ENCODE measurements at places on chromosomes 12 and 14.

DNA sequence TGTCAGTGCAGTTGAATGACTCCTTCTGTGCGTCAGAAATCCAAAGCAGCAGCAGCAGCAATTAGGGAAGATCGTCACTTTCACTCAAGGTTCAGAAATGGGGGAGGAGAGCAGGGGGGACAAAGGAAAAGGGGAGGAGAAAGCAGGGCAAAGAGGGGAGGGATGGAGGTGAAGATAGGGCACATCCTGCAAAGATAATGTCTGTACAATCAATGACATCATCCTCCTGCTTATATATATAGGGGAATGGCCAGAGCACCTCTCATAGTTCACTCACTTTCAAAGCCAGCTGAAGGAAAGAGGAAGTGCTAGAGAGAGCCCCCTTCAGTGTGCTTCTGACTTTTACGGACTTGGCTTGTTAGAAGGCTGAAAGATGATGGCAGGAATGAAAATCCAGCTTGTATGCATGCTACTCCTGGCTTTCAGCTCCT is at the start of gene NTS:
TSS of gene NTS (plus strand) at position 265 of the 431 bp plus-strand sequence. CDS start at position 374, 109 bp downstream.
- DNase-seq = no peak

DNA sequence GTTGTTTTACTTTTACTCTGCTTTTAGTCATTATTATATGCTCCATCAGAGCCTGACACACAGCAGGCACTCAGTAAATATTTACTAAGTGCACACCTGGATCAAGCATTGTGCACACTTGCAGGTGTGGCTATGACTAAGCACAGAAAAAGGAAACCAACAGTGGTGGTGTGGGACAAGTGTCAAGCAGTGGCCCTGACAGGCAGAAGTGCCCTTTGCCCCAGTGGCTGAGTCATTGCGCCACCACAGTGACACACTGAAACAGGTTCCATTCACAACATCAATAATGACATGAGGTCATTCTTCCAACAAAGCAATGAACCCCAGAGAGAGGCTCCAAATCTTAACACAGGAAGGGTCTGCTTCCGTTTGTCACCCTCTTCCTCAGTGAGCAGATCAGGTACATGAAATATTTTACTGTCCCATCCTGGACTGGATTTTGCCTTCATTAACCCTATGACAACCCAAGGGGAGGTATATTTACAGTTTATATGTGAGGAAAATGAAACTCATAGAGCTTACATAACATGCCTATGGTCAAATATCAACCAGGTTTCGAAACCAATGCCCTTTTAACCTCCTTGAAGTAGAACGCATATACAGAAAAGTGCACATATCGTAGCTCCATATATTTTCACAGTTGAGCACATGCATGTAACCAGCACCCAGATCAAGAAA is 82.6 kb upstream of the GTF2A1 start:
- DNase-seq = no peak

- no peak for DNase-seq
Measured at GRCh38 chr12:87140262-87140661, 884.1 kb upstream of the MGAT4C start.

DNA sequence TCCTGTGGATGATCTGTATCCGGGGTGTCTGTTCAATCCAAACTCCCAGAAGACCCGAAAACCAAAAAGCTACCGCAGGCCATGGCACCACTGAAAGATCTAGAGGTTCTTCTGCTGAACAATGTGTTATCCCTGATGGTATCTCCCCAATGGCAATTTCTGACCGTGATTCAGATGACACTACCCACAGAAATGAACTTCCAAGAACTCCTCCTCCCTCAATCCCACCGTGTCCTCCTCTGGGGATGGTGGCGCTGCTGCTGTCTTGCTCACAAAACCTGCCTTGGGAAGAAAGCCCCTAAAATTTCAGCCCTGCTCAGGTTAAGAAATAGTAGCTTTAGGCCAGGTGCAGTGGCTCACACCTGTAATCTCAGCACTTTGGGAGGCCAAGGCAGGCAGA is 7.8 kb downstream of the CRACR2A start:
- DNase-seq = no peak

DNA sequence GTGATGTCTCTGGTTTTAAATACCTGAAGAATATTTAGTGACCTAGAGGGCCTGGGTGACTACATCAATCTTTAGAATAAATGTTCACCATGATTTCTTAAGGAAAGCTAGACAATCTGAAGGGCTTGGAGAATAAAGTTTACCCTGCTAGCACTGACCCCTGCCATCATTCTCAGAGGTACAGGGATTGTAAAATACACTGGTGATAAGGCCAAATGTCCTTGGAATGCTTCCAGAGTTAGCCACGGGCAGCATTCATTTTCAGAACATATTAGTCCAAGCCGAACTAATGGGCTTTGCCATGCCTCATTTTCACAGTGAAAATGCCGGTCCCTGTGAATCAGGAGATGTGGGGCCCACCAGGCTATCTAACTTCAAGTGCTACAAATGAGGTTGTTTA is 1381.7 kb upstream of the SEL1L start:
- DNase-seq = no peak

DNA sequence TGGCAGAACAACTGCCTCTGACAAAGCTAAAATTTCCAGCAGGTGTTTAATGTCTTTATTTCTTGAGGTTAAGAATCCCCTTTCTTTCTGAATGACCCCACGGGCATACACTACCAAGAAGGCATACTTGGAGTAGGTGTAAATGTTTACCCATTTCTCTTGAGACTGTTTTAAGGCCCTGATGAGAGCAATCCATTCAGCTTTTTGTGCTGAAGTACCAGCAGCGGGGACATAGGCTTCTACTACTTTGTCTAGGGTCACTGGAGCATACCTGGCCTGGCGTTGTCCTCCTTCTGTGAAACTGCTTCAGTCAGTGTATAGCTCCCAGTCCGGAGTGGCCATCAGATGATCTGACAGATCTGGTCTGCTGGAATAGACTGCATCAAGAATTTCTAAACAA is 22.7 kb downstream of the ANG start:
- DNase-seq = no peak

- DNase-seq = no peak
Measured at GRCh38 chr14:33740531-33740930, 210.3 kb downstream of the EGLN3 start.

- DNase-seq = no peak
Measured at GRCh38 chr12:71282020-71282419, 124.2 kb upstream of the TSPAN8 start.

- no peak for DNase-seq
Measured at GRCh38 chr12:109770104-109770860, 56.7 kb downstream of the FAM222A start.

DNA sequence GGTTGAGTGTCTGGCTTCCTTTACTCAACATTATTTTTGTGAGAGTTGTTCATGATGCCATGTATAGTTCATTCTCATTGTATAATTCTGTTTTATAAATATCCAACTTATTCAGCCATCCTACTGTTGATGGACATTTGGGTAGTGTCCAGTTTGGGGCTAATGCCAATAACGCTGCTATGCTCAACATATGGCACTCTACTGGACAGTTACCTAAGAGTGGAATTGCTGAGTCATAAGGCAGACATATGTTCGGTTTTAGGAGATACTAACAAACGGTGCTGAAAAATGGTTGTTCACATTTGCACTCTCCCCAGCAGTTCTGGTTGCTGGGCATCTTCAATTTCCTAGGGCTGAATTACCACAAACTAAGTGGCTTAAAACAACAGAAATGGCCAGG is 28.7 kb upstream of the P2RX4 start:
- no peak for DNase-seq

GRCh38 chr12:12017798-12018197 is 52.9 kb upstream of the BCL2L14 start:
- no peak for DNase-seq

GRCh38 chr14:23421594-23421993 is 13.5 kb upstream of the MYH6 start:
- no peak for DNase-seq

DNA sequence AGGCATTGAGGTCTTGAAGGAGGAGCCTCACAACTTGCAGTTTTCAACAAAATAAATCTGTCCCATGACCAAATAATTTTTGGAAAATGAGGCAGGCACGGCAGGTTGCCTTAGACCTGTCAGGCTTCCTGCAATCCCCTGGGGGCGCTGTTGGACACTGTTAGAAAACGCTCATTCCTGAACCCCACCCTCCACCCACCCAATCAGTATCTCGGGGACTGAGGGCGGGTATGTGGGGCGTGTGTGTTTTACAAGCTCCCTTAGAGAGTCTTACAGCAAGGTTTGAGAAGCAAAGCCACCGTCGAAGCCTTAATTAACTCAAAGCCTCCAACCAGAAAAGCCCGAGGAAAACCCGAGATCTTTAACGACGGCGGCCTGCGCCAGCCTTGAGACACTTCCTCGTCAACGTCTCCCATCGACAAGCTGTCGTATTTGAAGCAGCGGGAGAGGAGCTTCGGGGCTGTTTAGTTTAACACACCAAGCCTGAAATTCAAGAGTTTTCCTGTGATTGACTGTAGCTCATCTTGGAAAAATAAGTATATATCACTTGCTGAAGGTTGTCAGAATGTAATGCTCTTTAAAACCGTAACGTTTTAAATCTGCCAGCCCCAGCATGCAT is 123.0 kb downstream of the GLT1D1 start:
- DNase-seq = no peak

GRCh38 chr12:101819467-101819866 is 11.3 kb downstream of the GNPTAB start:
- no peak for DNase-seq

GRCh38 chr12:91781114-91781513 is 364.5 kb downstream of the BTG1 start:
- no peak for DNase-seq

DNA sequence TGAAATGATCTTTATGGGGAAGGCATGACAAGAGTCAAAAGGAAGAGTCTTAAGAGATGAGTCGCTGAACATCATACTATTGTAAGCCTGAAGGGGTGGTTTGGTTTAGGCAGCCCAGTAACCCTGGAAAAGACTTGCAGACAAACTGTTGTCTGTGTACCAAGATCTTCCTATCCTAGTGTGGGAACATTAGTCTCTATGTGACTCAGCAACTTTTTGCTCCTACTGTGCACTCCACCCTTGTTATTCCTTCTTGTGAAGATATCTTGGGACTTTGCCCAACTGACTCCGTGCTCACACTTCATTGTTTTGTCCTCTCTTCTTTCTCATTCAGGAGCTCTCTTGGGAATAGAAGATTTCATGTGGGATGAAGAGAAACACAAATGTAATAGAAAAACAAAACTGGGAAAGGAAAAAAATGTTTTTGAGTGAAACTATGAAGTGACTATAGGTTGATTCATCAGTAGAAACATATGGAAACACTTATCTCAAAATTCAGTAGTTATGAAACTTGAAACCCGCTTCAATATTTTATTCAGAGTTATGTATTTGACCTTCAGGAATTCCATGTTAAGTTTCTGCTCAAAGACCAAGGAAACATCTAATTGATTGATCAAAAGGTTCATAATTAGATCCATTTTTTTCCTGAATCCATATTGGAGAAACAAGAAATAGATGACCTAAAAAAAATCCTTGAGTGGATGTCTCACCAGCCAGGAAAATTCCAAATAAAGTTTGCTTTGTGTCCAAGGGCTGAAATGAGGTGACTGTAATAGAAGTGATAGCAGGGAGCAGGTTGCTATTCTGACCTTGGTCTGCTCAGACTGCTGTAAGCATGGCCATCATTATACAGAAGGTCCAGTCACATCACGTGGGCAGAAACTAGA is 67.2 kb downstream of the BTG1 start:
- no peak for DNase-seq

DNA sequence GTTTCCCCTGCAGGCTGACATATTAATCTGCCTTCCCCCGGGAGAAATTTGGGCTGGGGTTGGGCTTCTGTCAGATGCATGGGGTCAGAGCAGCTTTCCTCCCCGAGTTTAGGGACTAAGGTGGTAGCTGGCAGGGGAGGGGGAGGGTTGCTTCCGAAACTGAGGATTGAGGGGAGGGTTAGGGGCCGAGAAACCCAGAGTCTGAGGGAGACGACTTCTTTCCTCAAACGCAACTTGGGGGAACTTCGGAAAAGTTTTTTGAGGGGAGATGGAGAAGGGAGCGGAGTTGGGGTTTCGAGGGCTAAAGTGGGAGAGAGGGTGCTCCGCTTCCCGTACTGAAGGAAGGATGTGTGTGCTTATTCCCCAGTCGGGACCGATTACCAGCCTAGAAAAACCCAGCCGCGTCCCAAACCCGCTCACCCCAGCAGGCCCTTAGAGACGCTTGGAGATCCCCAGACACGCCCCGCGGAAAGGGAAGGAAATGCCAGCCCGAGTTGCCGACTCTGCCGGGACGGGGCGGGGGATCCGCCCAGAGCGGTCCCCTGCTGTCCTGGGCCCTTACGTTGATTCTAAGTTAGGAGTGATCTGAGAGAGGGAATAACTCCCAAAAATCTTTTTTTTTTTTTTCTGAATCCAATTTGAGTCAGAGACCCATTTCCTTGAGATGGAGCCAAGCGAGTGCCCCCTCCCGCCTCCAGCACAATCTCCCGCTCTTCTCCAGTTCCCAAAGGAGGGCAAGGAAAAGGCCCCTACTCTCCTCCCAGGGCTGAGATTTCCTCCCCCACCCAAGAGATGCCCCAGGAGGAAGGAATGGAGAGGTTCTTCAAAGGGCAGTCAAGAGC is 61.9 kb downstream of the SMUG1 start:
- no peak for DNase-seq

DNA sequence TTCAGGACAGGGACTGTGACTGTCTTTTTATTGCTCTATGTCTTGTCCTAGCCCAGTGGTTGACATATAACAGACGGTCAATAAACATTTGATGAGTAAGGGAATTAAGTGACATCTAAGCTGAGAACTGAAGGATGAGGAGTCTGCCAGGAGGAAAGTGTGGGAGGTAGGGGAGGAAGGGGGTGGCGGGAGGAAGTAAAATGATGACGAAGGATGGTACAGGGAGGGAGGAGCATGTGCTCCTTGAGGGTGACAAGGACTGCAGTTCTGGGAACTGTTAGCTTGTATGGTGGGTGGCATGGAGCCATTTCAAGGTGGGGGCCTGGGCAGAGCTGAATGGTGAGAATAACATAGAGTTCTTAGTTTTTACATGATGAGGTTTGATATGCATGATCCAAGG is 64.4 kb downstream of the RGS6 start:
- DNase-seq = no peak

DNA sequence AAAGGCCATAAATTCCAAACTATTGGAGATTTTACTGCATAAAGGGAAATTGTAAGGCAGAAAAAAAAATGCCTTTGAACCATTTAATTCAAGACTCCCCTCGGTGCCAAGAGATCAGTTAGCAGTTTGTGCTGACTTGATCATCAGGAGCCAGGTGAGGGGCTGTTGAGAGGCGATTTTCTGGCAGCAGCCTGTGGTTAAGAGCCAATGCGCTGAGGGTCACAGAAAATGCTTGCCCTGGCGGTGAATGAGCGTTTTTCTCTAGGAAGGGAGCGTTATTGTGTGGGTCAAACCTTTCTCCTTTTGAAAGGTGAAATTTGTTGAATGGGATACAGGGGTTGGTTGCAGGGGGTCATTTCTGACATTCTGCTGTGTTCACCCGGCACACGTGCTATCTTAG is 4.7 kb downstream of the SRRM4 start:
- no peak for DNase-seq

DNA sequence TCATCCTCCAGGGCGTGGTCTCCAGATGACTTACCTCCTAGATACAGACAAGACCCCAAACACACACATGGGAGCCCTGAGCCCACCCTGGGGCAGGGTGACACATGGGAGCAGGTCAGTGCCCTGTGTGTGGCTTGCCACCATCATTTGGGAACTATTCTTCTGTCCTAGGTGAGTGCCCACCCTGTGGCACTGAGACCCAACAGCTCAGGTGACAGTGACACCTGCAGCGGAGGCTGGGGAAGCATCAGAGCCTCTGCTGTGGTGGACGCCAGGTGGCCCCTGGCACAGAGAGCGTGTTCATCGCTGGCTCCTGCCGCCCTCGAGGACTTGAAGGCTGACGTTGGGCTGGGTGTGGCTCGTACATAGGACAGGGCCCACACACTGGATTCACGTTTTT is 23.0 kb downstream of the SFSWAP start:
- no peak for DNase-seq
